ENCODE measurements at places on chromosomes 16 and 17. TPM values are rescaled to one million over a fixed set of nuclear protein-coding genes. Genes with fewer than 3 reads are reported as not detected.
A peak's percentile ranks its signal among the peaks of the same experiment; 100 is the strongest.

GRCh38 chr17:48579760-48580554 lies 1.8 kb upstream of the HOXB4 start:
- DNase-seq, result no peak

GRCh38 chr17:16033729-16034349 lies 34.2 kb downstream of the TTC19 start:
- no peak for DNase-seq

NPIPA3 gene
- polyA plus RNA-seq, result 7.4 TPM

DNA sequence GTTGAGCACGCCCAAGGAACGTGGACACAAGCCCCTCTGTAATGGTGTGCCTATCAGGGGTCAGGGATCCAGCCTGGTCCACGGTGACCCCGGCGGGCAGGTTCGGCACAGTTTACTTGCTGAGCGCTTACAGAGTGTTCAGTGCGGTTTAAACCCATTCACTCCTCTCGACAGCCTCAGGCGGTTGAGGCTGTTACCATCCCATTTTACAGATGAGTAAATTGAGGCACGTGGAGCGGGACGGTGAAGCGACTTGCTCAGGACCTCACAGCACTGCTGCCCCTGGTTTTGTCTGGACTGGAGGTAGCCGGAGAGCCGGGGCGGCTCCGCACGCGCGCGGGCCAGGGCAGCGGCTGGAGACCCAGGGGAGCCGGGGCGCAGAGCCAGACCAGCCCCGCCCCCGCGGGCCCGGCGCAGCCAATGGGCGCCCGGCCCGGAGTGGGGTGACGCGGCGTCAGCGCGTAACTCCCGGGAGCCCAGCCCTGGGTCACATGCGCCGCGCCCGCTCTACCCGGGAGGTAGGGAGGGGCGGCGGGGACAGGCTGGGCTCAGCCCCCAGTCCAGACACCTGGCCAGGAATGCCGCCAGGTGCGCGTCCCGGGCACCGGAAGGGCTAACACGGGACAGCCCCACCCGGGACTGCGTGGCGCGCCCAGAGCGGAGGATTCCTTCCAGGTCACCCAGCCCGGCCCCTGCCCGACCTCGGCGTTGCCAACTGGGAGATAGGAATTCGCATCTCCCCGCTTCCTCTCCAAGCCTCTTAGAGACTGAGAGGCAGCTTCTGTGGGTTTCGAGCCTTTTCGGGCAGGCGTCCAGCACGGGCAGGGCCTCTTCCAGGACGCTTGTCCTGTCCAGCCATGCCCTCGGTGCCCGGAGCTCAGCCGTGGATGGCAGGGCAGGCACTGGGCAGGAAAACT lies 3.3 kb upstream of the SREBF1 start:
- DNase-seq, result peak; percentile 92

- no peak for DNase-seq
Observed at GRCh38 chr16:66604376-66605176, at the start of gene CMTM3. Gene CMTM3, plus strand, starts transcription at chr16:66604704. Its CDS starts 102 bp downstream, at chr16:66604806.
